MV-4-11 (cell line): ENCODE measurements at places on chromosomes 13 and 19.
A peak's percentile ranks its signal among the peaks of the same experiment; 100 is the strongest.

GRCh38 chr19:17370026-17370587 is 7.0 kb downstream of the PLVAP start:
- DNase-seq: peak; percentile 100

GRCh38 chr13:34358811-34359513 is 541.0 kb downstream of the RFC3 start:
- DNase-seq: no peak

GRCh38 chr19:681029-682019 is 5.1 kb downstream of the FSTL3 start:
- DNase-seq: no peak

- no peak for DNase-seq
Measured at GRCh38 chr13:64688893-64689677, 2541.1 kb downstream of the PCDH9 start.

DNA sequence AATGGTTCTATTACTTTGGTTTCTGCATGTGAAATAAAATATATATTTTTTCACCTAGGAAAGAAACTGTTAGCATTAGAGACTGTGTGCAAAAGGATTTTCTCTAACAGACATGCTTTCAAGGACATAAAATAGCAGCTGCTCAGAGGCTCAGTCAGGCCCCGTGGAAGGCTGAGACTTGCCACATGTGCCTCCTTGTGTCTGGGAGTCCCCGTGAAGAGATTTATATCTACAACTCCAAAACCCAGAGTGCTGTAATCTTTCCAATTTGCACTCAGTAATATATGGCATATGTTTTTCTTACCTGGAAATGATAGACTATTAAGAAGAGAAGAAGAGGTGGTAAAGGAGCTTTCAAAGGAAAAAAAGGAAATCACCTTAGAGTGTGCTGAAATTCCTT is 371.6 kb upstream of the OBI1 start:
- DNase-seq: no peak

GRCh38 chr13:39379667-39380655 is 223.0 kb downstream of the LHFPL6 start:
- DNase-seq: no peak
